ENCODE measurements at places on chromosomes 1 and 21.

DNA sequence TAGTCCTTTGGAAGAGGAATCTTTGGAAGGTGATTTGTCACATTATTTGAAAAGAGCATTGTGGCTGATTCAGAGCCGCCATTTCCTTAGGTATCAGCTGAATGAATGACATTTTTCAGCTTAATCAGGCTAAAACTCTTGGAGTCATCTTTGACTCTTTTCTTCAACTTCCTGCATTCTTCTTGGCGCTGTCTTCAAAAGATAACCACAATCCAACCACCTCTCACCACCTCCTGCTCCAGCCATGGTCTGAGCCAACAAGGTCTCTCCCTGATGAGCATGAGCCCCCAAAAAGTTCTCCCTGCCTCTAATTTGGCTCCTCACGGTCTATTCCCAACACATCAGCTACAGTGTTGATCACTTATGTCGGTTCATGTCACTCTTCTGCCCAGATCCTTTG, 297.6 kb upstream of the RUNX1 start:
- DNase-seq = no peak

- no peak for DNase-seq
These were observed 129.2 kb downstream of the PTPN14 start for GRCh38 chr1:214422137-214422671.

GRCh38 chr1:28580722-28581530, 11.1 kb upstream of the RAB42 start:
- no peak for DNase-seq

DNA sequence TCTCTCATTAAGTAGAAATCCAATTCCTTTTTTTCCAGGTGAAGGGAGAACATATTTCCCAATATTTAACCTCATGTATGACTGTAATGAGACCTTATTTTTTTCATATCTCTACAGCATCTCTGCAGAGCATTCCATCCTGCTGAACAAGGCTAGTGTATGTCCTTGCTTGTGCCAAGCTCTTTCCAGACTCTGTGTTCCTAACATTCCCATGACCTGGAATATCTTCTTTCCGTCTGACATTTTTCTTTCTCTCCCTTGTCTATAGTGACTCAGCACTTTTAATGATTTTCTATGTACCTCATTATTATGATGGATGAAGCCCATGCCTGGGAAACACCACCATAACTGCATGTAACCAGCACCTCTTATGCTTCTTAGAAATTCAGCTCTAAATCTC, 278.3 kb upstream of the NRIP1 start:
- peak; percentile 24 for DNase-seq

DNA sequence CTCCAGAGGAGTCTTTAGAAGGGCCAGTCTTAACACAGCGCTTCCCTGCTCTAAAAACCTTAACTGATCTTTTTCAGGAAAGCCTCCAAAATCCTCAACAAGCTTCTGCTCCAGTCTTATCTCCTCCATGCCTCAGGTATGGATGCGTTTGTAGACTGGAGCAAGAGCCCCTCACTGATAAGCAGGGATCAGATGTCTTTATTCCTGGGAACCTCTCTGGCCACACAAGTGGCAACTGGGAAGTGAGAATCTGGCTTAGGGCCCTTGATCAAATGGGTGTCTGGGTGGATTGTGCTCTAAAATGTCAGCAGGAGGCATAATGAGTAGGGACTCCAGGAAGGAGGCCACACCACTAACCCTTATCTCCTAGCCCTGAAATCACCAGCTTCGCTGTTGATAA, 1.4 kb downstream of the ZBTB8A start:
- DNase-seq = no peak

DNA sequence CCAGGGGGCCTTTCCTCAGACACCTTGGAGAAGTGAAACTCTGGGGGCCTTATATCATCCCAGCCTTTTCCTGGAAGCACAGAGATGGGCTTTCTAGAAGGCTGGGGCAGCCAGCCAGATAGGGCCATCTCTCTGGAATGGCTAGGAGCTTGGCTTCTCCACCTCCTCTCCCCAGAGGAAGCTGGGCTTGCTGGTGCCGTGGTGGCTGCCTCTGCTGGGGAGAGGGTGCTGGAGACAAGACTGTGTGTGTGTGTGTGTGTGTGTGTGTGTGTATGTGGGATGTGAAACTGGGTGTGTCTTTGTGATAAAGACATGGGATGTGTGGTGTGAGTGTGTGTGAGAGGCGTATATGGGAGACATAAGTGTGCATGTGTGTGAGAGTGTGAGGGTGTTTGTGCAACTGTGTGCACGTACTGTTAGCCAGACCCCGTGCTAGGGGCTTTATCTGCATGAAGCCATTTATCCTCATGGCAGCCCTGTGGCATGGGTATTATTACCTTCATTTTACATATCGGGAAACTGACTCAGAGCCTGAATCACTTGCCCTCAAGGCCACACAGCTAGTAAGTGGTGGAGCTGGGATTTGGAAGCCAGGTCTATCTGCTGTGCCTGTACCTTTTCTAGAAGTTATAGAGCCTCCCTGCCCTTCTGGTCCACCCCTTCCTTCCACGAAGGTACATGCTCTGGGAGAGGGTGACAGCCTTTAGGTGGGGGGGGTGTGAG, 44.2 kb downstream of the PTPRU start:
- DNase-seq = no peak

GRCh38 chr1:243575070-243575469, 275.0 kb downstream of the AKT3 start:
- DNase-seq = peak; percentile 39

DNA sequence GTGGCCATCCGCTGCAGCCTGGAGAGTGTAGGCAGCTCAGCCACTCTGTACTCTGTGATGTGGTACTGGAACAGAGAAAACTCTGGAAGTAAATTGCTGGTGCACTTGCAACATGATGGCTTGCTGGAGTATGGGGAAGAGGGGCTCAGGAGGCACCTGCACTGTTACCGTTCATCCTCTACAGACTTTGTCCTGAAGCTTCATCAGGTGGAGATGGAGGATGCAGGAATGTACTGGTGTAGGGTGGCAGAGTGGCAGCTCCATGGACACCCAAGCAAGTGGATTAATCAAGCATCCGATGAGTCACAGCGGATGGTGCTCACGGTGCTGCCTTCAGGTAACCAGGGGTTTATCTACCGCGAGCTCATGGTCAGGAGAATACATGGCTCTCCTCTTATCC, 24.0 kb downstream of the CD101 start:
- no peak for DNase-seq

DNA sequence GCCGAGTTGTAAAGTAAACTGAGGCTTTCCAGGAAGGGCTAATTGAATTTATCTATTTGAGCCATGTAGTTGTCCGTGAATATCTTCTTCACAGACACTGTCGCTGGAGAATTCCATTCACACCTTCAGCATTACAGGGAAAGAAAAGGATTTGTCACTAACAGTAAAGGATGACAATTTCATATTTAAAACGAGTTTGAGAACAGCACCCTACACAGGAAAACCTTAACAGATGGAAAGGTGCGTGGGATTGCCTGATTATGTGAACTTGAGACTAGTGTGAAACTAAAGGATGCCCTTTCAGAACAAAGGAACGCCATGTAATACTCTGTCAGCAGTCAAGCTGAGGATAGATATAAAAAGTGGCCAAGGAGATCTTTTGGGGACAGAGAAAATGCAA, 492.5 kb upstream of the ADGRL2 start:
- DNase-seq = no peak

DNA sequence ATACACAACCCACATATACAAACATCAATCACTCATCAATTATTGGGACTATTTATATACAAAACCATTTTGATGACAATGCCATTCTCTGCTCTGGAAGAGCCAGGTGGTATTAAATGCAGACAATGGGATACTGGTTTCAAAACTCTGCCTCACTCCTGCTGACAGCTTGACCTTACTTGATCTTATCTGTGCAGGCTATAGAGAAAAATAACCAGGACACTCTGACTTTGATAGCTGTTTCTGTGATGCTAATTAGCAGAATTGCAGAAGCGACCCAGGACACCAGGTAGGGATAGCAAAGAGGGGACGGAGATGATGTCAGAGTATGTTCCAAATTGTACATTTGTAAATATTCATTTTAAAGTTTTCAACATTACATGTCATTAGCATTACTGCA, 89.5 kb downstream of the OLFM3 start:
- no peak for DNase-seq

DNA sequence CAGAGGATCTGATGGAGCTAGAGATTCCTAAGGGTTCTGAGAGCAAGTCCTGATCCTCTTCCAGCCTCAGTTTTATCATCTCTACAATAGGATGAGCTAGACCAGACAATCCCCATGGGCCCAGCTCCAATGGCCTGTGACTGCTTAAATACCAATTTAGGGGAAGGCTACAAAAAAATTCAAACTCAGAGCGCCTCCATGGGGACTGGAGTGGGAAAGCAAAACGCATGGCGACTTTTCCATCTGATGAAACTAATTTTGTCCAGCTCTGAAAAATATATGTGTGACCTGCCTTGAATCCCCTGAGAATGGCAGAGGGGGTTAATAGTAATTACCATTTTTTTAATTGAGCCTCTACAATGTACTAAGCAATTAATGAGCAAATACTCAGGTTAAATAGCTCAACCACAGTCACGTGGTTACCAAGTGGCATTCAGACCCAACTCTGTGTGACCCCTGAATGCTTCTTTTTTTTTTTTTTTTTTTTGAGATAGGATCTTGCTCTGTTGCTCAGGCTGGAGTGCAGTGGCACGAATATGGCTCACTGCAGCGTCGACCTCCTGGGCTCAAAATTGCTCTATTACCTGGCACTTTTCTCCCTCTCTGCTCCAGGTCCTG, 8.4 kb downstream of the EXTL1 start:
- no peak for DNase-seq

DNA sequence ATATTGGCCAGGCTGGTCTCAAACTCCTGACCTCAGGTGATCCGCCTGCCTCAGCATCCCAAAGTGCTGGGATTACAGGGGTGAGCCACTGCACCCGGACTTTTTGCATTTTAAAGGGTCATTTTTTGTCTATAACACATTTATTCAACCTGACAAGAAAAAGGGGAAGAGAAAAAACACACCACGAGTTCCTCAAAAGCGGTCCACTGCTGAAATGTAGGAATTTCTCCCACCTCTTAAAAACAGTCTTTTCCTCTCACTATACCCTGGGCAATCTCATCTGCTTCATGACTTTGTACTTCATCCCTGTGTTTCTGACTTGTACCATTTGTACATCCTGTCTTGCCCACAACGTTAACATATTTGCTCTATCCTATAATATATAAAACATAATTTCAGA, 413.3 kb upstream of the PTBP2 start:
- no peak for DNase-seq

DNA sequence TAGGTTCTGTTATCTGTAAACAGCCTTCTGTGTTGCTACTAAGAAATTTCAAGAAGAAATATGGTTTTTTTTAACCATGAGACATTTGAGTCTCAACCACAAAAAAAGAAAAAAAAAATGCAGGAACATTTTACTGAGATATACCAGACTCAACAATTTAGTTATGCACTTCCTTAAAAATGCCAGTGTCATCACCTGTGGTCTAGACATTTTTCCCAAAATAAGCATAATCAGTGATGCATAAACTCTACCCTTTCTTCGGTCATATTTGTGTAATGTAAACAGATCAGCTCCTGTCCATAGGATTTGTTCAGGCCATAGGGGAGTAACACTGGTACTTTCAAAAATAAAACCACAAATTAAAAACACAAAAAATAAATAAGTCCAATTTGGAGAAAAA, 122.6 kb upstream of the TNFSF4 start:
- no peak for DNase-seq

- no peak for DNase-seq
These were observed 33.7 kb downstream of the PRDM15 start for GRCh38 chr21:41845310-41846032.

DNA sequence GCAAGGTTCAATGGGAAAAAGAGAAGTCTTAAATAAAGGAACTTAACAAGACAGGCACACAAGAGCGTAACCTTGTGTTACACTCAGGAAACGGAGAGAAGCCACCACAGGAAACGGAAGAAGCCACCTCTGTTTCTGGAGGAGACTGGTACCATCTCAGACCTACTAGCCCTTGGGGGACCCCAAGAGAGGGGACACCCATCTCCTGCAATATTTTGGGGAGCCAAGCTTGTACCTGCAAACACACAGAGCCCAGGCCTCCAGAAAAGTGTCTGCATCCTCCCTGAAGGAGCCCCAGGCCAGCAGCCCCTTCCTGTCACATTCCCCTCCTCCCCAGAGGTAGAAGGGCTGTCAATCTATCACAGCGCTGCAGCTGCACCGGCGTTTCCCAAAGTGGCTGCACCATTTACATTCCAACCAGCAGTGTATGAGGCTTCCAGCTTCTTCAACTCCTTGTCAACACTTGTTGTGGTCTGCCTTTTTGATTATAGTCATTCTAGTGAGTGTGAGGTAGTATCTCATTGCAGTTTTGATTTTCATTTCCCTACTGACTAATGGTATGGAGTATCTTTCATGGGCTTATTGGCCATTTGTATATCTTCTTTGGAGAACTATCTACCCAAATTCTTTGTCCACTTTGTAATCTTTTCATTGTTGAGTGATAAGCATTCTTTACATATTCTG, 23.0 kb upstream of the PADI1 start:
- no peak for DNase-seq

DNA sequence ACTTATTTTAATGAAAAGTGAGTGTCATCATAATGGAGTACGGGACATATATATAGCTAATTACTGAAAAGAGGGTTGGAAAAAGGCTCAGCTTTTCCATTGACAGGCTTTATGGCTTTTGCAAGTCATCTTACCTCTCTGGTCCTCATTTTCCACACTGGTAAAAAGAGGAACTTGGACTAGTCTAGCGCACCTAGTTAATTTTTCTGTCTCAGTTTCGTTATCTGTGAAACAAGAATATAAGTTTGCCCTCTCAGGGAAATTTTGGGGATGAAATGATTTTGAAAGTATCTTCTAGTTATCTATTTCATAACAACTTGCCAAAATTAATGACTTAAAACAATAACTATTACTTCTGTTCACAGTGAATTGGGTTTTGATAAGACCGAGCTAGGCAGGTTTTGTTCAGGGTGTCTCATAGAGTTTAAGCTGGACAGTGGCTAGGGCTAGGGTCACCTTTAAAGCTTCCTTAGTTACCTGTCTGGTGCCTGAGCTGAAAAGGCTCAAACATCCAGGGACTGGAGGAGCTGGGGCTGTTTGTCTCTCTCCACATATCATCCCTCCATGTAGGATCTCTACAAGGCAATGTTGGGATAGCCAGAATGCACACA, 91.7 kb downstream of the TYW3 start:
- no peak for DNase-seq

DNA sequence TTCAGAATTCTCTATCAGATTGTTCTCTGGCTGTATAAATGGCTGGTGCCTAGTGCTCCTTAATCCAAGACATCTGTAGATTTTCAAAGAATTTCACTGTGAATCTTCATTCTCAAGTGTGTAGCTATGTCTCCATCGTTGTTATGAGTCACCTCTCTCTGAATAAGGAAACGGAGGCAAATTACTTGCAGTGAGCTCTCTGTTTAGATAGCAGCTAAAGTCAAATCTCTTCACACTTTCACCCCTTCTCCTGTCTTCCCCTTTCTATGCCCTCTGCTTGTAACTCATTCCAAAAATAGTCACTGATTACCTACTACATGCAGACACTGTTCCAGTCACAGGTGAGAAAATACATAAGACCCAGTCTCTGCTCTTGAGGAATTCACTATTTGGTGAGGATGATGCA, 39.7 kb downstream of the CHML start:
- DNase-seq = no peak

All from retinal pigment epithelial cell (primary cell).